ENCODE measurements at places on chromosomes 1 and 21.

GRCh38 chr1:112971006-112971405 is 15.0 kb upstream of the SLC16A1 start:
- no peak for DNase-seq

DNA sequence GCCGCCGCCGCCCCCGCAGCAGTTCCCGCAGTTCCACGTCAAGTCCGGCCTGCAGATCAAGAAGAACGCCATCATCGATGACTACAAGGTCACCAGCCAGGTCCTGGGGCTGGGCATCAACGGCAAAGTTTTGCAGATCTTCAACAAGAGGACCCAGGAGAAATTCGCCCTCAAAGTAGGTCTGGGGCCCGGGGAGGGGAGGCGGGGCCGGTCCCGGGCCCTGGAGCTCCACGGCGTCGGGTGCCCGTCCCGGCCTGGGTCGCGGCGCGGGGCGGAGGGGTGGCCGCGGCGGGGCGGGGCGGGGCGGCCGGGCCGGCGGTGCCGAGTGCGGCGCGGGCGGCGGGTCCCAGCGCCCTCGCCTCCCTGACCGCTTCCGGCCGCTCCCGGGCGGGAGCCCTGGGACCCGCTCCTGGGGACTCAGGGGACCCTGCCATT is 646 bp downstream of the MAPKAPK2 start:
- no peak for DNase-seq

- DNase-seq: no peak
These were observed 1357.7 kb downstream of the NCAM2 start for GRCh38 chr21:22355949-22356348.

GRCh38 chr1:59052166-59052590 is 244.7 kb upstream of the FGGY start:
- DNase-seq: no peak

GRCh38 chr1:23568608-23569383 is 9.5 kb upstream of the ID3 start:
- DNase-seq: no peak

- no peak for DNase-seq
These were observed 1.3 kb downstream of the CERS2 start for GRCh38 chr1:150973258-150973835.

DNA sequence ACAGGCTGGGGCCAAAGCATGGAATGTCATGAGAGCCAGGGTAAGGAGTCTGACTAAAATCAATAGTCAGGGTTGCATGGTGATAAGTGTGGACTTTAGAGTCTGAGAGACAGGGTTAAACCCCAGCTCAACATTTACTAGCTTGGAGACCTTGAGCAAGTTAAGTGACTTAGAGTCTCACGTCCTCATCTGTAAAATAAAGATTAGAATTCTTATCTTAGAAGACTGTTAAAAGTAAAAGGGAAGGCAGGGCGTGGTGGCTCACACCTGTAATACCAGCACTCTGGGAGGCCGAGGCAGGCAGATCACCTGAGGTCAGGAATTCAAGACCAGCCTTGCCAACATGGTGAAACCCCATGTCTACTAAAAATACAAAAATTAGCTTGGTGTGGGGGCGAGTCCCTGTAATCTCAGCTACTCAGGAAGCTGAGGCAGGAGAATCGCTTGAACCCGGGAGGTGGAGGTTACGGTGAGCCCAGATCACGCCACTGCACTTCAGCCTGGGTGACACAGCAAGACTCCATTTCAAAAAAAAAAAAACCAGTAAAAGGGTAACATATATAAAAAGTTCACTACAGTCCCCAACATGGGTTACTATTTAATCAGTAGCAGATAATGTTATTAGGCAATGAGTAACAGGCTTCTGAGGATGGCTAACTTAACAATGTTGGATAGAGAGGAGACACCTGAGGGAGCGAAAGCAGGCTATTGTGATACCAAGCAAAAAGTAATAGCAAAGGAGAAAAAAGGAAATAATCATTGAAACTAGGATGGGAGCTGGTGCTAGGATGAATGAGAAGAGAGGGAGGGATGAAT is 20.8 kb downstream of the TMCO1 start:
- DNase-seq: no peak

DNA sequence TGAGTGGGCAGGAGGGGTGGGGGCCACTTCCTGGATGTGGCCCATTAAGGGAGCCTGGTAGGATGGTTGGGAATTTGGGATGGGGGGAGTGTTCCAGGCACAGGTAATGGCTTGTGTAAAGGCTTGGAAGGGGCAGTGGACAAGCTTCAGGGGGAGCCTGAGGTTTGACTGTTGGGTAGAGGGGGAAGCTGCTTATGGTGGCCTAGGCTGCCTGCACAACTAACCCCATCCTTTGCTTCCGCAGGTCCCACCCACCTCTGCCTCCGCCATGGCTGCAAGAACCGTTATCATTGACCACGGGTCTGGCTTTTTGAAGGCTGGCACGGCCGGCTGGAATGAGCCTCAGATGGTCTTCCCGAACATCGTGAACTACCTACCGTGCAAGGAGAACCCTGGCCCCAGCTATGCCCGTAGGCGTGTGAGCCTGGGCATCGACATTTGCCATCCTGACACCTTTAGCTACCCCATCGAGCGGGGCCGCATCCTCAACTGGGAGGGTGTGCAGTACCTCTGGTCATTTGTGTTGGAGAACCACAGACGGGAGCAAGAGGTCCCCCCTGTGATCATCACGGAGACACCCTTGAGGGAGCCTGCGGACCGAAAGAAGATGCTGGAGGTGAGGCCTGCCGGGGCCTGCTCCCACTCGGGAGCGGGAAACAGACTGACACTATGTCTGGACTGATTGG is 67.8 kb downstream of the ACTL8 start:
- no peak for DNase-seq

GRCh38 chr1:81974883-81975555 is 174.3 kb downstream of the ADGRL2 start:
- DNase-seq: no peak

All from CD4-positive, alpha-beta T cell treated with Interleukin-6 at 100 ng/mL for 8 hours (primary cell).